NB4 (cell line): ENCODE measurements at places on chromosomes 11 and 22.

DNA sequence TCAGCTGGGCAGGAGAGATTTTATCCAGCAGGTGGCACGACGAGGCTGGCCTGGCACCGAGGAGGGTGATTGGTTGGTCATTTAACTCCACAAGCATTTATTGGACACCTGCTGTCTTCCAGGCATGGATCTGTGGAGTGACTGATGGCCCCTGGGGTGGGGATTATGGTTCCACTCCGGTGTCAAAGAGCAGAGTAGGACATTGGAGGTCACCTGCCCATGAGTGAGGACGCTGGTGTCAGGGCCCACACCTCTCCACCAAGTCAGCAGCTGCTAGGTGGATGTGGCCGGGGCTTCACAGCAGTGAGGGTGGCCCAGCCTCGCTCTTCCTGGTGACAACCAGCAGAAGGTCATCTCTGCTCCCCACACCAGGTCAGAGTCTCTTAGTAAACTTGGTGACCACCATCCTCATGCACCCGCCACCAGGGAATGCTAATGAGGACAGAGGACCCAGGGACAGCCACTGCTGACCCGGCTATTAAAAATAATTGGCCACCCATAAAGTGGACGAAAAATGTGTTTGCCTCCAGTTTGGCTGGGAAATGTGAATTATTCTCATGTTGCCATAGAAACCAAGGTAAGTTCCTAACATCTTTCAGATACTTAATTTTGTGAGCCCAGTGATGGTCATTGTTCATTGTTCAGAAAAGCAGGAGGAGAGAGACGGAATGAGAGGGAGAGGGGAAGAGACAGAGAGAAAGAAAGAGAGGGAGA is 428.7 kb downstream of the TBC1D22A start:
- DNase-seq, result no peak

GRCh38 chr11:124274000-124274399 is 17.8 kb downstream of the OR8G5 start:
- DNase-seq, result no peak

DNA sequence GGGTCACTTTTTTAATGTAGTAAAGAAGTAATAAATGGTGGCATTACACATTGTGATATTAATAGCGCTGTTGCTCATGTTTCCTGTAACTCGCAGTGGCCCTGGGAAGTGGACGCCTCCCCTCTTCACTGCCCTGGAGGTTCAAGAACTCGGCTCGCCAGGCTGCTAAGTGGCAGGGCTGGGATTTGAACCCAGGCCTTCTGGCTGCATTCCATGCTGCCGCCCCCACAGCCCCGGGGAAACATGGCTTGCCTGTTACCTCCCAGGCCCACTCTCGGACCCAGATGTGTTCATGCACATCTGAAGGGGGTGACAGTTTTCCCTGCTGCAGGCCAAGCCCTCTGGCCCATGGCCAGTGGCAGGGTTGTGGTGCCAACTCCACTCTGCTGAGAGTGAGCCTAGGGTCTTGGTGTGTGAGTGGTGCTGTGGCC is 25.0 kb upstream of the MGAT3 start:
- DNase-seq, result no peak

GRCh38 chr22:19122752-19123492 is 710 bp upstream of the DGCR2 start:
- DNase-seq, result no peak

DNA sequence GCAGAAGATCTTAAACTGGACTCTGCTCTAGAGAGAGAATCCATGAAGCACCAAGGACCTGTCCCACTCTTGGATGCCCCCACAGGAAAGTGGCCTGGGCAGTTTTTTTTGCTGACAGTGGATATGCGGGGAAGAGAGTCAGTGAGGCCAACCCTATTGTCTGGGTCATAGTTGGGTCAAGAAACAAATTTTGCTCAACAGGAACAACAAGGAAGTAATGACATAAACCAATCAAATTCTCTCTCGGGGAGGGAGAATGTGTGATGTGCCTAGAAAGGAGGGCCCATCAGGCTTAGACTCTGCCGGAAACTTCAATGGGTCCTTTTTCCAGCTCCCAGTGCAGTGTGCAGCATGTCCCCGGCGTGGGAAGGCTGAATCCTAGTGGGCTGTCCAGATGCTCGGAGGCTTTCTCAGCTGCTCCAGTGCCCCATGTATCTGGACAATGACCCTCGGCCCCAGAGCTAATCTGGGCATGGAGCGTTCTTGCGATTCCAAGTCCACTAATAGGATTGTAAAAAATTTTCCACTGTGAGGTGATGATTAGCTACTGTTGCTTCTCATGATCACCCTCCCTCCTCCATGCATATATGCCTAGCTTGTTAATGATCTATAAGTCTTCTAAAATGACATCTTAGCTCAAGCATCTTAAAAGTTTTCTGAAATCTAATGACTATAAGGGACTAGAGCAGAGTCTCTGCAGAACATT is 101.0 kb downstream of the SNX19 start:
- no peak for DNase-seq
